ENCODE measurements at places on chromosomes 1 and 21.

GRCh38 chr1:21924503-21925005 lies 12.6 kb downstream of the HSPG2 start:
- no peak for DNase-seq

- DNase-seq, result no peak
Observed at GRCh38 chr1:33244809-33245186, 11.5 kb upstream of the ZNF362 start.

- DNase-seq, result no peak
Observed at GRCh38 chr1:197557302-197557701, 218.0 kb downstream of the DENND1B start.

GRCh38 chr1:232292818-232293217 lies 337.1 kb downstream of the SIPA1L2 start:
- DNase-seq, result no peak

DNA sequence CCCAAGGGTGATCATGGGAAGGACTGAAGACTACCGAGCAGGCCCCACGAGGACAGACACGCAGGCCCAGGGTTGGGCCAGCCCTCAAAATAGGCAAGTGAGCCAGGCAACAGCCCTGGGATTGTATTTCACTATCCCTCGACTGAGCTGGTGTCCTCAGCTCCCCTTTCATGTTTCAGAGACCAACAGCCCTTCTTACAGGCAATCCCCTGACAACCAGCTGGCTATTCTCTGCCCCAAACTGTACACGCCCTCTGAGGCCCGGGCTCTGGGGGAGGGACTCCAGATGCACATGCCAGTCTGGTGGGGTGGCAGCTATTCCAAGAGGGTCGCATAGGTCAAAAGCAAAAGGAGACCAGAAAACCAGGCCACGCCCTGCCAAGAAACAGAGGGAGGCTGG lies 243.0 kb downstream of the TOMM20 start:
- DNase-seq, result no peak

GRCh38 chr21:33892853-33893252 lies 22.8 kb downstream of the ATP5PO start:
- no peak for DNase-seq

- no peak for DNase-seq
Observed at GRCh38 chr1:245085508-245086095, 69.2 kb upstream of the KIF26B start.

- no peak for DNase-seq
Observed at GRCh38 chr21:40905251-40905650, 58.3 kb upstream of the DSCAM start.

- DNase-seq, result no peak
Observed at GRCh38 chr1:234844479-234845031, 234.6 kb upstream of the IRF2BP2 start.
